ENCODE measurements at places on chromosomes 2 and 18.

DNA sequence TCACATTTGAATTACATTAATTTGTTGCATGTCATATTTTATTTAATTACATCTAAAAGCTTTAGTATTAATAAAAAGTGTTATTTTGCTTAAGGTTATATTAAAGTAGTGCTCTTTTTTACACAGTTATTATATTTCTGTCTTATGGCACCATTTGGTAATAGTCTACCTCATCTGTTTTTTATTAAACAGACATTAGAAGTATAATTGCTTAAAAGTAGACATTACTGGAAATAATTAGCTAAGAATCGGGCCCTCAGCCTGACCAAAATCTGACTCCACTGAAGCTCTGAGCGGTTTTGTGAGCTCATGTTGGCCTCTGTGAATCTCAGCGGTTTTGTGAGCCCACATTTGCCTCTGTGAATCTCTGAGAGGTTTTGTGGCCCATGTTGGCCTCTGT, 102.5 kb upstream of the SNTG2 start:
- DNase-seq, result no peak

- no peak for DNase-seq
Measured at GRCh38 chr2:121343191-121343590, 58.2 kb upstream of the TFCP2L1 start.

GRCh38 chr2:233856184-233856583, 1.8 kb upstream of the HJURP start:
- no peak for DNase-seq

DNA sequence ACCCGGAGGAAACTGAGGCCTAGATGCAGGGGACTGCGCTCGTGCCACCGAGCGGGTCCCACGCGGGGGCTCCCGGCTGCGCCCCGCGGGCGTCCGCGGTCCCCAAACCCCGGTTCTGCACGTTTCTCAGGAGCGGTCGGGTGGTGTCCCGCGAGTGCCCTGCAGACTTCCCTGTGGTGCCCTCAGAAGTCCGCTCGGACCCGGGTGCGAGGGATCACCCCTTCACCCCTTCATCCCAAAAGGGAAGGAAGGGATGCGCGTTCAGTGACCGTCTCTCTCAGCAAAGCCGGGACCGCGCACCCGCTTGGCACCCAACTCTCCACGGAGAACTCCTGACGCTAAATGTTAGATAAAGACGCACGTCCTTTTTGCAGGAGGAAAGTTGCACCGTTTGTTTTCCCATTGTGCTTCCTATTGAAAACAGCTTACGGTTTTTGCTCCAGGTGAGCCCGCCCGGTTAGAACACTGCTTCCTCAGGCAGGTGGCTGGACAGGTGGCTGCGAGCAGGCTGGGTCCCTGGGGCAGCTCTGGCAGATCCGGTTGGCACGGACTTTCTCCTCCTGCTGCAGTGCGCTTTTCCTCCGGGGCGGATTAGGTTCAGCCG, 779 bp downstream of the DGKD start:
- no peak for DNase-seq

GRCh38 chr2:190961918-190962487, 52.0 kb downstream of the STAT1 start:
- DNase-seq, result no peak

GRCh38 chr2:437180-437579, 149.3 kb upstream of the ALKAL2 start:
- DNase-seq, result no peak

GRCh38 chr2:236940497-236940896, 145.2 kb upstream of the COPS8 start:
- DNase-seq, result no peak

DNA sequence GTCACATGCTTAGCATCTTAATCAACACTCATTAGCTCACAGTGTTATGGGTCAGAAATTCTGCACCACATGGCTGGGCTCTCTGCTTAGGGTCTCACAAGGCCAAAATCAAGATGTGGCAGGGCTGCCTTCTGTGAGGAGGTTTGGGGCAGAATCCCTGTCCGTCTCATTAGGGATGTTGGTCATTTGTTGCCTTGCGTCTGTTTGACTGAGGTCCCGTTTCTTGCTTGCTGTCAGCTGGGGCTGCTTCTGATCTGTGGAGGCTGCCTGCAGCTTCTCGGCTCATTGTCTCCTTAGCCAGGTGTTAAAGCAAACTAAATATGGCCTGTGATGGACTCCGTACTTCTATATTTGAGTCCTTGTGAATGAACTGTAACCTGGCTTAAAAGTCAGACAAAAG, 146.5 kb downstream of the NDUFA10 start:
- DNase-seq, result no peak

GRCh38 chr2:70738159-70738558, 29.8 kb downstream of the ADD2 start:
- no peak for DNase-seq

DNA sequence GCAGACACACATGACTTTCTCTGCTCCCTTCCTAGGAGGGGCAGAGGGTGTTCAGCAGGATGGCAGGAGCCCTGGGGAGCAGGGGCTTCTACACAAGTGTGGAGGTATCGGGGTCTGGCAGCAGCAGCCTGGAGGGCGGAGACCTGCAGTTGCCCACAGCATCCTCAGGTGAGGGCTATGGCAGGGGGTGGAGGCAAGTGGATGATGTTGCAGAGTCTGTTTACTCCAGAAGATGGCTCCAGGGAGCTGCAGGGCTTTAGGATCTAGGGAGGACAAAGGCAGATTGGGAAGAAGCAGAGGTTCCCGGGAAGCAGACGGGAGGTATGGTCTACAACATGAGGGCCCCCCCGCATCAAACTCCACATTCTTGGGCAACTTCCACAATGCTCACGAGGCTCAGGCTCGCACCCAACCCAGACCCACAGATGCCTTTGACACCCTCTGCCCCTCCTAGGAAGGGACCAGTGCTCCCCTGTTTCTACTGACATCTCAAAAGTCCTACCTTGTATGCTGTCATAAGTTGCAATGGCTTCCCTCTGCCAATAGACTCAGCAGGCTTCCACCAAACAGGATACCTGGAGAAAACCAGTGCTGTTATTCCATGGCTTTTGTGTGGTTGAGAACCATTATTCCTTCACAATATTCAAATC, 12.0 kb upstream of the ATP6V1C2 start:
- DNase-seq, result no peak

GRCh38 chr2:106830191-106830590, 55.8 kb downstream of the ST6GAL2 start:
- no peak for DNase-seq

GRCh38 chr2:219123356-219124135, 37.1 kb downstream of the NHEJ1 start:
- DNase-seq, result no peak

GRCh38 chr2:163173591-163173990, 335.0 kb upstream of the KCNH7 start:
- DNase-seq, result no peak

GRCh38 chr18:25239581-25240419, 112.2 kb downstream of the ZNF521 start:
- DNase-seq, result no peak

- DNase-seq, result no peak
Measured at GRCh38 chr2:118371515-118371914, 283.2 kb downstream of the INSIG2 start.

All from esophagus squamous epithelium (tissue), 5 donors.